ENCODE measurements at places on chromosomes 5 and 9.

- DNase-seq, result no peak
Observed at GRCh38 chr9:115025721-115026120, 92.2 kb downstream of the TNC start.

DNA sequence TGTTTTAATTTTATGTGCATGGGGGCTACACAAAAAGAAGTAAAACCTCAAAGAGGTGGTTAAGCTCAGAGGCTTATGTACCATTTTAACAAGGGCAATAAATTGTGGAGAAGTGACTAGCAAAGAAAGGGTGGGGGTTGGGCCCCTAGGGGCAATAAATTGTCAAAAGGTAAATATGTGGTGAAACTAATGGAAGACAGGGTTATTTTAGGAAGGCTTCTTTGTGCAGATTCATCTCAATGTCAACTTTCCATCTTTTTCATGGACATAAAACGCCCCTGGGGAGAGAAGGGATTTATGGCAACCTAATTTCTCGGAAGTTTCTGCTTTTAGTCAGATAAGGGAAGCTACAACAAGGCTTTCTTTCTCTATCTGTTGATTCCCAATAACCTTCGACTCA is 42.5 kb upstream of the GOLM1 start:
- DNase-seq, result no peak

GRCh38 chr5:29252390-29252789 is 1941.1 kb upstream of the CDH6 start:
- DNase-seq, result no peak

GRCh38 chr9:78030553-78031443 is 813 bp downstream of the GNAQ start:
- DNase-seq, result no peak

DNA sequence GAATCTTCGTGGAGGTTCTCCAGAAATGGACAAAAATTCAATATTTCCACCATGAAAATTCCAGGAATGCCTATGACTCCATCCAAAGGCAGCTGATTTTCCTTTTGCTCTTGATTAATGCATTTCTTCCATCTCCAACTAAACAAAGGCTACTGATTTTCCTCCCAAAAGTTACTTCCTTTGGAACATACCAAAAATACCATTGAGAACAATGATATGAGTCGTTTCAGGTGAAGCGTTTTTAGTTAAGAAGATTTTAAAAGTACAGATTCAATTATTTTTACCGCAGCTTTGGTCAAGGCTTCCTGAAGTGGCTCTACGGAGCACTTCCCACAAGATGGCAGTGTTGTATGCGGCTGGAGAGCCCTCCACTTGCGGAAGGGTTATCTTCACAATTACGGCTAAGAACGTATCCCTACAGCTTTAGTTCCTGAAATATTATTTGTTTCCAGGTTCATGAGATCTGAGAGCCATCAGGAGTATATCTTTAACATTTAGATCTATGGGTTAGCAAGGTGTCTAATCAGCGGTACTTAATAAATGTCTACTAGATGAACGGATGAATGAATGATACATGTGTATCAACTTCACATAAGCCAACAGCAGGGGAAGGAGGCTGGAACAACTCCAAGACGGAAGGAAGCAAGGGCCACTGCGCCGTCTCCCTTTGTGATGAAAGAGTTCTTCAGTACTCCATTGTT is 35.9 kb upstream of the ARSB start:
- peak; percentile 36 for DNase-seq

GRCh38 chr5:150618588-150619281 is 21.7 kb upstream of the SYNPO start:
- DNase-seq, result no peak

DNA sequence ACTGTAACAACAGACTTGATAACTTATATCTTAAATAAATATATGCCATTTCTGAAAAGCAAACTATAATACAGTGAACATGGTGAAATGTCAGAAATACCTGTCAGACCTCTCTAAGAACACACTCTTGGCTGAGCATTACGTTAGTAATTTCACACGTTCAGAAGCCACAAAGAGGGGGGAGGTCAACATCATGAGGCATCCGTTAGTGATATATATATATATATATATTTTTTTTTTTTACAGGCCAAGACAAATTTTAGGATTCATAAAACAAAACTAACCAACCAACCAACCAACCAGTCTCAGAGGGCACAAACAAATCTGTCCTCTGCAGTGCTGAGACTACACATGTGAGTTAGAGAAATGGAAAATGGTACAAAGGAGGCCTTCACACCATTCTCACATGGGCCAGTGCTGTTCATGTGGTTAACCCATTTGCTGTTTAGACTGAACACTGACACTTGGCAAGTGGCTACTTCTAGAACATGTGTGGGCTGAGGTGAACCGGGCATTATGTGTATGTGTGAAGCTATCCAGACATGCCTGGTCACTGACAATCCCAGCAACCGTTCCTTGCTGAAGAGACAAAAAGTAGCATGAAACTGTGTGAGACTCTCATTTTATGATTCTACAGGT is 54.5 kb downstream of the ELL2 start:
- DNase-seq, result no peak

DNA sequence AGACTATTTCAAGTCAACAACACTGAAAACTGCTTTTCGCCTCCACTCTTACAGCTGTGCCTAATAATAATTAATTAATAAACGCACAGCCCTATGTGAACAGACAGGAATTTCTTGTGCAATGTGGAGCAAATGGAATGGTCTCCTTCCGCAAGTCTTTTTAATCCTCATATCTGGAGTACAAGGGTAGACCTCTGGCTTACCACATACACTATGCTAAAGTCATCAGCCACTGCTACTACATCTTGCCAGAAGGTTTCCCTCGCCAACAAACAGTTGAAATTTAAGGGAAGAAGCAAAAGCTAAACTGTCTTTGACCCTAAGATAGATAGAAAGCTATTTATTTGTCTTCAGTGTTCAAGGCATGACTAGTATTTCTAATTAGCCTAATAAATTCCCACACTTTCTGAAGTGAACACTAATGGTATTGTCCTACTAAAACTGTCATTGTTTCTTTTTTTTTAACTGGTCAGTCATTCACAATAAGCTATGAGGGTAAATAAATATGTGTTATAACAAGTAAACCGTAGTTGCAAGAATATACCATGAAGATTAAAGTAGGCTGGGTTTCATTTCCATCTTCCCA is 63.9 kb downstream of the GOLPH3 start:
- DNase-seq, result no peak

DNA sequence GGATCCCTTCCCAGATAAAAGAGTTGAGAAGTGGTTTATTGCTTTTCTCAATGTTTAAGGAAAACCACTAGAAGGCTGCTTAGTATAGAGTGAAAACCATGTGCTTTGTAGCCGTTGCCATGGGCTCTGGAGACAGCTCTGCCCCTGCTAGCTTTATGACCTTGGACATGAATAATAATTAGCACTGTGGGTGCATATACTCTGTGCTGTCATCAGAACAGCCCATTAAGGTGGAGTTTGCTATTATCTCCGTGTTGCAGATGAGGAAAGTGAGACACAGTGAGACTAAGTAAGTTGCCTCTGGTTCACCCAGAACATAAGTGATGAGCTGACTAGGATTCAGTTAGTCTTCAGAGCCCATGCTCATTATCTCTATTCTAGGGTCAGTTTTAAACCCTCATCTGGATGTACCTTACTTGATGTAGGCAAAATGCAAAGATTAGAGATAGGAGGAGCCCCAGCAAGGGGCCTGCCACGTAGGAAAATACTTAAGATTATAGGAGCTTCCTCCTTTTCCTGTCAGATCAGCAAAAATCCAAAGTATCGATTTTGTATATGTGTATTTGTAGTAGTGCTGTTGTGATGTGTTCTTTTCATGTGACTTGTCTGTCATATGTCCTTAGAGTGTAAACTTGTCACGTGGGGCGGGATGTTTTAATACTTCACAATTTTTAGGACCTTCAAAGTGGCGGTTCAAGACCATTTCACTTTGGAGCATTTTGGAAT is 102.5 kb downstream of the TLE4 start:
- DNase-seq, result no peak

GRCh38 chr5:24065779-24066178 is 558.4 kb downstream of the PRDM9 start:
- DNase-seq, result no peak

GRCh38 chr5:172007175-172008110 is 1.0 kb upstream of the FBXW11 start:
- no peak for DNase-seq

DNA sequence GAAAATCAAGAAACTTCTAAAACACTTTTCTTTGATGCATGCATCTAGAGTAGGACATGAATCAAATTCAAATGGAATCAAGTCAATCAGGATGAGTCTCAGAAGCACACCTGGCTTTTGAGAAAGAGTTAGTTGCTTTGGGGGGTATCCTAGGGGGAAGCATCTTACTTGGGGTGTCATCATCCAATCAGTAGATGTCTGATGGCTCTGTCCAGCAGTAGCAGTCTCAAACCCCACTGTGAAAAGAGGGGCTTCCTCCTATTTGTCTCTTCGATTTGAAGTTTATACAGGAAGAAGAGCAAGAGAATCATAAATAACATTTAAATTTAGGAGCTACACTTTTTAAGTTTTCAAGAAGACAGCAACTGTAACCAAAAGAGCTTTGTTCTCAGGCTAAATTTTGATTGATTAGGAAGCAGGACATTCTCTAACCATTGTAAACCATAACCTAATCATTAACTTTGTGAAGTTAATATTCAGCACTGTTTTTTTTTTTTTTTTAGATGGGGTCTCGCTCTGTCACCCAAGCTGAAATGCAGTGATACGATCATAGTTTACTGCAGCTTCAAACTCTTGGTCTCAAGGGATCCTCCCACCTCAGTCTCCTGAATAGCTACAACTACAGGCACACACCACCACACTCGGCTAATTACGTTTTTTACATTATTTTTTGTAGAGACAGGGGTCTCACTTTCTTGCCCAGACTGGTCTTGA is 614.7 kb downstream of the CSNK1G3 start:
- no peak for DNase-seq

DNA sequence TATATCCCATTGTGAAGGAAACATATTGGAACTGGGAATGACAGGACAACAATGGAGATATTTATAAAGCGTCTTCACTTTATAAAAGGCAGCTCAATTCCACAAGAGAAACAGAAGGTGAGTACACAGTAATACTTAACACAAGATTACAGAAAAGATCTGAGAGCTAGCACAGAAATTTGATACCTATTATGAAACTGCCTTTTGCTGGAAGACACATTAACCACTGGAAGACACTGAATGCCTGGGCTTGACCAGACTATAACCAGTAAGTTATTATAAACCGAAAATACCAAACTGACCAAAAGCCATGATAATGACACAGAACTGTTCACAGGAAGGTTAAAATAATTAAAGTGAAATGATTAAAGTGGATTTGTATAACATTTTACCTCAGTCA is 195.4 kb downstream of the NR2F1-AS1 start:
- DNase-seq, result no peak

DNA sequence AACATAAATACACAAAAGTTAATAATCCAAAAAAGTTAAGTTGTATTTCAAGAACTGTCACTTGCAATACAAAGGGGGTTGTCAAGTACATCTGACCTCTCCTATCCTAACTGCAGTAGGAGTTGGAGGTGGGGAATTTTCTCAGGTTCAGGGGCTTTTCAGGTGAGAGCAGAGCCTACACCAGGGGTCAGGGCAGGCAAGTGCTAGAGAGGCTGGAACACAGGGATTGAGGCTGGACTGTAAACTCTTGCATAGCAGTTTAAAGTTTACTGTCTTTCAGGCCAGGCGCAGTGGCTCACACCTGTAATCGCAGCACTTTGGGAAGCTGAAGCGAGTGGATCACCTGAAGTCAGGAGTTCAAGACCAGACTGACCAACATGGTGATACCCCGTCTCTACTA is 25.4 kb upstream of the RASGRF2 start:
- no peak for DNase-seq

GRCh38 chr5:61534481-61535267 is 202.6 kb downstream of the ZSWIM6 start:
- DNase-seq, result no peak

- no peak for DNase-seq
Observed at GRCh38 chr9:70046274-70047070, 2.8 kb downstream of the MAMDC2 start.

GRCh38 chr5:147578228-147579024 is 68.6 kb upstream of the DPYSL3 start:
- no peak for DNase-seq

DNA sequence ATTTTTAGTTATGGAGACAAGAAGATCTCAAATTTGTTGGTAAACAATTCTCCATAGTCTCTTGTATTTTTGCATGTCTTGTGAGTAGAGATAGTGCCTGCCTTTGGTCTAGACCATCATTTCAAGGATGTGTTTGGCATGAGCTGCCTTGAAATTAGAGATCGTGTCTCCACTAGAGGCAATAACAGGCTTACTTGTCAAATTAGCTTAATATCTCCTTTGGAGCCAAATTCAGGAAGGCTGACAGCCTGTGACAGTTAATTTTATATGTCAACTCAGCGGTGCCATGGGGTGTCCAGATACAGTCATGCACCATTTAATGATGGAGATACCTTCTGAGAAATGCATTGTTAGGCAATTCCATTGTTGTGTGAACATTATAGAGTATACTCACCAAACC is 24.8 kb upstream of the PRDM9 start:
- DNase-seq, result no peak

Data from smooth muscle cell of the brain vasculature (primary cell).